ENCODE measurements at places on chromosomes 16 and 17.

GRCh38 chr17:54029986-54030385 is 207.3 kb downstream of the KIF2B start:
- no peak for DNase-seq

DNA sequence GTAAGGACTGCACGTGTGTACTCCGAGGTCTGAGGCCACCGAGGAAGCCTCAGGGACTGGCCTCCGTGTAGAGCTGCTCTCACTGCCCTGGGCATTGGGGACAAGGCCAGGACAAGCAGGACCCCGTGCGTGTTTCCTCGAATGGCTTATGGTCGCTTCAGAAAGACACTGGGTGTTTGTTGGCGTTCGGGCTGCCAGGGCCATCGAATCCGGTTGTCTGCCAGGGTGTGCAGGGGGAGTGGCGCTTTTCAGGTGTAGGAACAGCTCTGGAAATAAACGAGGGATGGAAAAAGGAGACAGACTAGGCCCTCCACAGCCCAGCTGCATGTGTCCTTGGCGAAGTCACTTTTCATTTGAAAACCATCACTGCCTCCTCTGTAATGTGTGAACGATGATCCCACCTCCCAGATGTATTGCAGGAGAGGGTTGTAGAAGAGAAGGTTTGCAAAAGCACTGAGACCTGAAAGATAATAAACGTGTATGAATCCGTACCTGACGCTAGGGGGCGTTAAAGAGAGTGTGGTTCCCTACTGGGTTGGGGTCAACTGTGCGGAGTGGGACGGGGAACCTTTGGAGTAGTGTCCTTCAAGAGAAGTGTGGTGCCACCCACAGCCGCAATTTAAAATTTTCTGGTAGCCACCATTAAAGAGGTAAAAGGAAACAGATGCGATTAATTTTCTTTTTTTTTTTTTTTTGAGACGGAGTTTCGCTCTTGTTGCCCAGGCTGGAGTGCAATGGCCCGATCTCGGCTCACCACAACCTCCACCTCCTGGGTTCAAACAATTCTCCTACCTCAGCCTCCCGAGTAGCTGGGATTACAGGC is 2.1 kb upstream of the ZSCAN10 start:
- DNase-seq = no peak

DNA sequence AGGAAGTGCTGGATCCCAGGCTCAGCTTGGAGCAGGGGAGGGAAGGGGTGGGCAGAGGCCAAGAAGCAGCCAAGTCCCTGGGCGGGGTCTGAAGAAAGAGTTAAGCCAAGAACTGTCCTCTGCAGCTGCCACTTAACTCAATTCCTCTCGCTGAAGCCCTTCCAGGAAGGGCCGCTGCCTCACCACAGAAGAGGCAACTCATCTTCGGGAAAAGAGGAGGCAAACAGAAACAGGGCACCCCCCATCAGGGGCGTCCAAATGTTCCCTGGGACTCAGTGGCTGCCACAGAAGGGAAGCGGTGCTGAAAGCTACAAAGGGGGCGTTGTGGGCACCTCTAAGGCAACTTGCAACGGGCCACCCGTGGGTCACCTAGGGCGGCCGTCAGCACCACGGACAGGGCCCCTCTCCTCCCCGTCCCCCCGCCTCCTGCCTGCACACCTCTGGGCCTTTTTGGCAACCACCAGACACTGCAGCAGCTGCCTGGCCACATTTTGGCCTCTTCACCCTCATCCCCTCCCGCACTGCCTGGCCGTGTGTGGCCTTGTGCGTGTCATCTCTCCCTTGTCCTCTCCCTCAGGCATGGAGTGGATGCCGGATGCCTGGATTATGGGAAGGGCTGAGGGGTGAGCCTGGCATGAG is 2.5 kb downstream of the TLCD3B start:
- DNase-seq = no peak

DNA sequence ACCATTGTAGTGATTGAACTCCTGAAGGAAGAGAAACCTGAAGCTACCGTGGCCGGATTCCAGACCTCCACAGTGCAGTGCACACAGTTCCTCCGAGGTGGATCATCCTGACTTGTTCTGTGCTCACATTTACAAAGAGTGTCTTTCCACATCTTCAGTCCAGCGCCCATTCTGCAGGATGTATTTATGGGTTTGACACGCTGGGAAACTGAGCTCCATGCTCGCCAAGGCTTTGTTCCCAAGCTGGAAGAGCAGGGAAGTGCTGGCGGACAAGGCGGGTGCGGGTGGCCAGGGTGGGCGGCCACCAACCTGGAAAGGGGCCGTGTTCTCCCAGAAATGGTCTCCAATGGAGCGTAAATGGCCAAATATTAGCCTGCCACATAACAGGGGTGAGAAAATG is 227.9 kb downstream of the IRF8 start:
- no peak for DNase-seq
